ENCODE measurements at places on chromosomes 5 and 9. TPM values are rescaled to one million over a fixed set of nuclear protein-coding genes. Genes with fewer than 3 reads are reported as not detected.

Gene FGF1
- not detected for total RNA-seq

Gene HMMR
- 76.9 TPM for total RNA-seq

Gene DCTN4
- total RNA-seq = 56.4 TPM

Gene PRLR
- not detected for total RNA-seq

Gene SLC36A2
- not detected for total RNA-seq

Gene RGS7BP
- total RNA-seq = not detected

Gene RAD23B
- total RNA-seq = 115 TPM

Gene LIX1
- not detected for total RNA-seq

Gene PCA3
- total RNA-seq = not detected

Gene BAAT
- not detected for total RNA-seq

Gene CDKN2B
- total RNA-seq = 0.09 TPM

Gene LRRC70
- 2.0 TPM for total RNA-seq

Gene ARID3C
- total RNA-seq = not detected

Gene DOLPP1
- total RNA-seq = 11.6 TPM

Gene RORB
- not detected for total RNA-seq

Gene PCDHB8
- total RNA-seq = not detected

Data from activated naive CD4-positive, alpha-beta T cell treated with anti-CD3 and anti-CD28 coated beads, Interleukin-2, amount 50 U/mL, for 72 hours (primary cell).